ENCODE measurements at places on chromosomes 6 and 20.

DNA sequence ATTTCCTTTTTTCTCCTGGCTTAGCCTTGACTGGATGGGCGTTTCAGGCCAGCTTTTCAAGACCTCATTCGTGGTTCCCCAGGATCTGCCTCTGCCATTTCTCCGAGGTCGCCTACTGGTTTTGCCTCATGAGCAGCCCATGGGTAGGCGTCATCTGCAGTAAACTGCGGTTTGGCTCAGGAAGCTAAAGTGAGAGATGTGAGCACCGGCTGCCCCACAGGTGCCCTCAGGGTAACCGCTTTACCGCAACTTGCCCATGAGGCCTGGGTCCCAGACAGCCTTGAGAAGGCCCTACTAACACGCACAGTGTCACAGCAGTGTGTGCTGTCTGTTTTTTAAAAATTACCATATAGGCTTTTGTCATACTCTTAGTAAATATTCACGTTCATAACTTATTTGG lies 53.4 kb upstream of the TBXT start:
- no peak for DNase-seq

GRCh38 chr6:131924881-131925474 lies 26.2 kb downstream of the CCN2 start:
- no peak for DNase-seq

- no peak for DNase-seq
Observed at GRCh38 chr6:6915219-6915618, 192.5 kb upstream of the RREB1 start.

- no peak for DNase-seq
Observed at GRCh38 chr6:157688275-157688959, 134.6 kb upstream of the SNX9 start.

DNA sequence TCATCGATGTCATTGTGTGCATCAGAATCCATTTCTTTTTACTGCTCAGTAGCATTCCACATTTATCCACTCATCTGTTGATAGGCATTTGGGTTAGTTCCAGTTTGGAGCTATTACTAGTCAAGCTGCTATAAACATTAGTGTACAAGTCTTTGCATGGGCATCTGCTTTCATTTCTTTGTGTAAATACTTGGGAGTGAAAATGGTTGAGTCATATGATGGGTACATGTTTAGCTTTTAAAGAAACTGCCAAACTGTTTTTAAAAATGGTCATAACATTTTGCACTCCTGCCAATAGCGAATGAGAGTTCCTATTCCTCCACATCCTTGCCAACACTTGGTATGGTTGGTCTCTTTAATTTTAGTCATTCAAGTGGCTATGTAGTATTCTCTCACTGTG lies 21.2 kb upstream of the SLC22A2 start:
- DNase-seq, result no peak

DNA sequence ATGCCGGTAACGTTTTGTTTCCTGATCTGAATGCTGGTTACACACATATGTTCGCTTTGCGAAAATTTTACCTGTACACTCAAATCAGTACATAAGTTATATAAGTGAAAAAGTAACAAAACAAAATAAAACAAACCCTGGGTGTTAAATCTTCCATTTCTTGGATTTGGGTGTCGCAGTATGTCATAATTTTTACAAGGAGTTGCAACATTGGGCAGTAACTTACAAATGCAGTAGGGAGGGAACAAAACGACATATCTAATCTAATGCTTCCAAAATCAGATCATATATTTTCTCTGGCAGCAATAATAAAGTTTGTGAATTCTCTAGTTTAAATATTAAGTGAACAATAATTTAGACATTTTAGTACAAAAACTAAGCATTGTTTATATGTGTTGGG lies 25.2 kb downstream of the SNX14 start:
- DNase-seq, result no peak

DNA sequence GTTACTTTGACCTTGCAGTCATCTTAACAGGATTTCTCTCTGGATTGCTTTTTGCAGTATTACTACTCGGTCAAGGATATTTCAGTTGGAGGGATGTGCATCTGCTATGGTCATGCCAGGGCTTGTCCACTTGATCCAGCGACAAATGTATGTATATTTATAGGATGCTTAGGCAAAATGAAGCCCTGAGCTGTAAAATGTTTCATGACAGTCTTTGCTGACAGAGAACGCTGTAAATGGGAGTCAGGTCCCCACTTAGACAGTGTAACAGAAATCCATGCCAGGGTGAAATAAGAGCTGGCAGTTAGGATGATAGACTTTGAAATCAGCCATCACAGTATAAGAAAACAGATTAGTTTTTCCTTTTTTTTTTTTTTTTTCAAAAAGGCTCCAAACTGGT lies 264.0 kb downstream of the LAMA2 start:
- DNase-seq, result no peak

GRCh38 chr6:33751771-33752645 lies 5.3 kb upstream of the IP6K3 start:
- no peak for DNase-seq

DNA sequence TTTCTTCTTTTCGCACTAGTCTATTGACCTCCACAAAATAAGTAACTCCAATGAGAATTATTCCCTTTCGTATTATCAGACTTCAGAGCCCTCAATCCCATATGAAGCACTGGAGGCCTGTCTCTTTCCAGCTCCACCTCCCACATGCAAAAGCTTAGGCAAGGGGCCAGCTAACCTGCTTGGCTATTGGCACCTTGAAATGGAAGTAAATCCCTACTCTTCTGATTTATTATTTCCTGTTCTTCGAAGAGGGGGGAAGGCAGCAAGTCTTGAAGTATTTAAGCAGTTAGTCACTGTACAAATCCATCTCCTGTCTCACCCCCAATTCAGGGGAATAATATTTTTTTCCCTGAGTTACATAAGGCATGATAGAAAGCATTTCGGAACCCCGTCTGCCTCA lies 577.8 kb downstream of the MAFB start:
- DNase-seq, result no peak

GRCh38 chr20:1920252-1920651 lies 25.0 kb downstream of the SIRPA start:
- no peak for DNase-seq

DNA sequence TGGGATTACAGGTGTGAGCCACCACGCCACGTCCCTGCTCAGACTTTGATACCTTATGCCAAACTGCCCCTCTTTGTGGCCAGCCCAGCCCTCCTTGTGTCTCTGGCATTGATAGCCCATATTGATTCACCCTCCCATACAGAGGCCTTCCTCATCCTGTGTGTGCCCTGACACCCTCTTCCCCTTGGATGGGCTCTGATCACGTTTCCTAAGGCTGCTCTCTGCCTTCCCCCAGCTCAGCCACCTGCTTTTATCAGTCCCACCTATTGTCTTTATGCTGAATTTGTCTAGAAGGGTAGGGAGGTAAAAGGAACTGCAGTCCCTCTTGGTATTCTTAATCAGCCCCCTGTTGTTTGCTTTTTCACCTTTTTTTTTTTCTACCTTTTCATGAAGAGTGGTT lies 95.9 kb downstream of the CDKAL1 start:
- no peak for DNase-seq

GRCh38 chr20:13524339-13524738 lies 114.4 kb downstream of the TASP1 start:
- no peak for DNase-seq

- peak; percentile 68 for DNase-seq
Observed at GRCh38 chr20:23235173-23236027, 115.2 kb upstream of the NXT1 start.

DNA sequence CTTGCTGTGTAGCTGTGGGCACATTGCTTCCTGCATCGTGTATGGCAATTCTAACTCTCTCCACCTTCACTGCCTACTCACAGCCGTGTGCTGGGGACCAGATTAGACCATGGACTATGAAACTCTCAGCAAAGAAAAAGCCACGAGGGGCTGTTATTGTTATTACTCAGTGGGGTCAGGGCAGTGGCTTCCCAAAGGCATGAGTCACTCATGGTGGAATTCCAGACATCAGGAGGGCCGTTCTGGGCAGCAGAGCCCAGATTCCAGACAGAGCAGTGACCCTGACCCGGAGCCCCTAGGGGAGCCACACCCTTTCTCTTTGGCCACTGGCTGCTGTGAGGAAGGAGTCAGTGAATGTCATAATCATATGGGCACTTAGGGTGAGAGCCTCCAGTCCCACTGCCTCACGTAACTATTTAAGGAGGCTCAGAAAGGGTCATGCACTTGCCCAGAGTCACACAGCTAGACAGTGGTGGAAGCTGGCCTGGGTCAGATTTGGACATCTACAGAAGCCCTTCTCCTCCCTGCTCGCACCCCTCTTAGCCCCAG lies 22.2 kb upstream of the CCN5 start:
- no peak for DNase-seq

DNA sequence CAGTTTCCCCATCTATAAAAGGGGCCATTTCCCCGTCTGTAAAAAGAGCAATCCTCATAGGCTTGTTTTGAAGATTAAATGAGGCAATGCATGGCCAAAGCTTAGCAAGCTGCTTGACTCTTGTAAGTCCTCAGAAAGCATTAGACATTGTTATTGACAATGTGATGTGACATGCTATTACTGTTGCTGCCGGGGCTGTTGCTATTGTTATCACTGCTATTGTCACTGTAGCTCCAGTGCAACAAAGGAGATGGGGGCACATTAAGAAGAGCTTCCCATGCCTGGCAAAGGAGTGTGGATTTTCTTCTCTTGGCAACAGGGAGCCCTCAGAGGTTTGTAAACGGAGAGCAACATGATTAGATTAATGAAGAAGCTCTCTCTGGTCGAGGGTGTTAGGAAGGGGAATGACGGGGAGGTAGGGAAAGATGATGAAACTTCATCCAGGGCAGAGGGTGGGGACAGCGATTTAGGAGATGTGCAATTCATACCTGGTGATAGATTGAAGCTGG lies 33.1 kb upstream of the FAM83D start:
- no peak for DNase-seq

GRCh38 chr6:99520855-99521632 lies 5.8 kb upstream of the USP45 start:
- peak; percentile 75 for DNase-seq

DNA sequence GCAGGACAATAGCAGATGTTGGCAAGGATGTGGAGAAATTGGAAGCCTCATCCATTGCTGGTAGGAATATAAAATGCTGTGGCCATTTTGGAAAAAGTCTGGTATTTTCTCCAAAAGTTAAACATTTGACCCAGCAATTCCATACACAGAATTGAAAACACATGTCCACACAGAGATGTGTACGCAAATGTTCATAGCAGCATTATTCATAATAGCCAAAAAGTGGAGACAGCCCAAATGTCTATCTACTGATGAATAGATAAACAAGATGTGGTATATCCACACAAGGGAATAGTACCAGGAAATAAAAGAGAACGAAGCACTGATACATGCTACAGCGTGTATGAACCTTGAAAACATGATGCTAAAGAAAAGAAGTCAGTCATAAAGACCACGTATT lies 40.5 kb downstream of the CFAP61 start:
- DNase-seq, result no peak

DNA sequence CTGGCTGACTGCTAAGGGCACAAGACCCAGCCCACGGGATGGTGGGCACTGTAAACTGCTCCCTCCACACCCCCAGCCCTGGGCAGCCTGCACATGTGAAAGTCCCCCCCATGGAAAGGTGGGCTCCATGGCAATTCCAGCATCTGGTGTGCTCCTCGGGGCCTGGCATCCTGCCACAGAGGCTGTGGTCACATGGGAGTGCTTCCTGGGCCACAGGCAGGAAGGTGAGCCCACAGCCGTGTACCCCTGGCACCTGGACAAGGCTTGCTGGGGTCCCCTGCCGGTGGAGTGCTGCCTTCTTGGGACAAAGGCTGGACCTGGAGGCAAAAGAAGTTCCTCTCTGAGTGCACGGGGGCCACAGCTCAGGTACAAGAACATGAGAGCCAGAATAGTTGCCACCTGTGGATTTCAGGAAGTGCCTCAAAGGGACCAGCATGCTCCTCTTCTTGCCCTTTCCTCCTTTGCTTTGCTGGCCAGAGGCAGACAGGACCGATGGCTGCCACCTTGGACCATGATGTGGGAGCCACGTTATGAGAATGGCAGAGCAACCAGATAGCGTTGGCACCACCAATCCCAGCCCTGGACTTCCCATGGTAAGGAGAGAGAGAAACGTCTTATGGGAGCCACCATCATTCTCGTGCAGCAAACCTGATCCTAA lies 120.2 kb upstream of the MLN start:
- no peak for DNase-seq

GRCh38 chr20:1838556-1839279 lies 56.5 kb upstream of the SIRPA start:
- peak; percentile 33 for DNase-seq

Data from NCI-H1092 treated with DMSO at 0.1 percent for 48 hours (cell line).